ENCODE measurements at places on chromosomes 1 and 21.
A peak's percentile ranks its signal among the peaks of the same experiment; 100 is the strongest.

- no peak for DNase-seq
Observed at GRCh38 chr1:47023268-47024140, at the start of gene CYP4X1. Gene CYP4X1 (plus strand): TSS chr1:47023669. CDS start chr1:47023818, 149 bp downstream.

GRCh38 chr1:81878538-81878937 is 77.8 kb downstream of the ADGRL2 start:
- DNase-seq = no peak

DNA sequence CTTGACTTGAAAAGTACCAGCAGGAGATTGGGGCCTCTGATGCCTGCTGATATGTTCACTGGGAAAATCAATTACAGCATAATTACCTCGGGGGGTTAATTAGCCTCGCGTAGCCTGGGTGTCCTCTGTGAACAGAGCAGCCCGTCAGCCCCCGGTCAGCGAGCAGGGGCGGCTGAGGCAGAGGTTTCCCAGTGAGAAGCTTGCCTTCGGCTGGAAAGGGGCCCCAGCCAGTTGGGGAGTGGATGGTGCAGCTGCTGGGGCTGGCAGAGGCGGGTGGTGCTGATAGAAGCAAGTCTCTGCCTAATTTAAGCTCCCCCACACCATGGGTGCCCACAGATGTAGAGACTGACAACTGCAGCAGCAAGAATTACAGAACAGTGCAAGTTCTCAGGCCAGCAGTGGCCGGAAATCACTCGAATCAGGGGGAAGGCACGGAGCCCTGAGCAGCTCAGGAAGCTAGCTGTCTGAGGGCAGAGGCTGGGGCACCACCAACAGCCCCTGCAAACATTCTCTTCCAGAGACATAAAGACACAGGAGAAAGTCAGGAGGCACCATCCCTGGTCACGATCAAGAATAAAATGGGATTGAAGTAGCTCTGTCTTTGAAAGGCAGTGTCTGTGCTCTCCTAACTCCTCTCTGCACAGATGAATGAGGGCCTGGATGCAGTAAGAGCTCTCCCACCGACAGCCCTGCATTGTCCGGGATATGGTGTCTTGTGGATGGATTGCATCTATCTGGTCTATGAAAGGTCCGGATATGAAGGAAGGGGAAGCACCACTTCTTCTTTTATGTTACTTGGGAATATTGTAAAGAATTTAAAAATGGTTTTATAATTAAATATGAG is 166.5 kb upstream of the CD34 start:
- no peak for DNase-seq

DNA sequence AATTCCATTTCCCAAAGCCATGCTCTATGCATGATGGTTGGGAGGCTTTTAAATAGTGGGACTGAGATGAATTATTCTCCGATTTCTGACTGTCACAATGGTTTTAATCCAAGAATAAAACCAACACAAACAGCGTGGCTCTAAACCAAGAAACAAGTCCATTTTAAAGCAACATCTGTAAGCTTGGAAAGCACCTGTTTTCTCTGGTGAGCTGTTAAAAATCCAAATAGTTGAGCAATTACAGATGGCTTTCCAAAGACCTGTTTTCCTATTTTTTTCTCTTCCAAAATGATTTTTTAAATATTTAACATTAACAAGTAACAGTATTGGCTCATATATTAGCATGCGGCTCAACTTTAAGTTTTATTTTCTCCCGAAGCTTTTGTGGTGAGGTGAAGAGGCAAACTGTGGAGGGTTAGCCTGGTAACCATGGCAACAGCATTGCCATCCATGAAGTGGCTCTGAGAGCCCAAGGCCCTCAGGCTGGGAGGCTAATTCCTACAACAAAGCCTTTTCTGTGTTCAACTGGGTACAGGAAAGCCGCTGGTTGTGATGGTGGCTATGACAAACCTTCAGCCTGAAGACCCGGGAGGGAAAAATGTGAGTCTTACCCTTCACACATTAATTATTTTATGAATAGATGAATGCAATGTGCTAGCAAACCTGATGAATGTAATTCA is 56.7 kb upstream of the B3GALT5 start:
- no peak for DNase-seq

DNA sequence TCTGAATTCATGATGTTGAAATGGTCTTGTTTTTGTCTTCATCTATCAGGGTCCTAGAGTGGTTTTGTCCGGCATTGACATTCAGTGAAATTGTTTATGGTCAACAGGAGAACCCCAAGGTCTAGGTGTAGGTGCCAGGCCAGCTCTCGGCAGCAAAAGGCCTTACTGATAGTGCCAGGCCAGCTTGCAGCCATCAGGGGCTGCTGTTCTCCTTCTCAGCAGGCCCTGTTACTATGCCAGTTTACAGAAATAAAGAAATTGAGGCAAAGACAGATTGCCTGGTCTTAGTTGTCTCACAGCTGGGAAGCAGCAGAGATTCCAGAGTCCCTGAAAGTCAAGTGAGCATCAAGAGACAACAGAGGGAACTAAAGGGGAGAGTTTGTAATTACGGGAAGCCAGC is 12.0 kb downstream of the HMGB4 start:
- no peak for DNase-seq

GRCh38 chr21:42079008-42079938 is 8.2 kb downstream of the UMODL1 start:
- no peak for DNase-seq

GRCh38 chr1:197911857-197912696 is 5.1 kb upstream of the LHX9 start:
- DNase-seq = peak; percentile 23

- no peak for DNase-seq
Observed at GRCh38 chr1:44050261-44050660, 19.0 kb upstream of the SLC6A9 start.

- DNase-seq = peak; percentile 70
Observed at GRCh38 chr1:2073382-2074230, 23.4 kb downstream of the PRKCZ start.

DNA sequence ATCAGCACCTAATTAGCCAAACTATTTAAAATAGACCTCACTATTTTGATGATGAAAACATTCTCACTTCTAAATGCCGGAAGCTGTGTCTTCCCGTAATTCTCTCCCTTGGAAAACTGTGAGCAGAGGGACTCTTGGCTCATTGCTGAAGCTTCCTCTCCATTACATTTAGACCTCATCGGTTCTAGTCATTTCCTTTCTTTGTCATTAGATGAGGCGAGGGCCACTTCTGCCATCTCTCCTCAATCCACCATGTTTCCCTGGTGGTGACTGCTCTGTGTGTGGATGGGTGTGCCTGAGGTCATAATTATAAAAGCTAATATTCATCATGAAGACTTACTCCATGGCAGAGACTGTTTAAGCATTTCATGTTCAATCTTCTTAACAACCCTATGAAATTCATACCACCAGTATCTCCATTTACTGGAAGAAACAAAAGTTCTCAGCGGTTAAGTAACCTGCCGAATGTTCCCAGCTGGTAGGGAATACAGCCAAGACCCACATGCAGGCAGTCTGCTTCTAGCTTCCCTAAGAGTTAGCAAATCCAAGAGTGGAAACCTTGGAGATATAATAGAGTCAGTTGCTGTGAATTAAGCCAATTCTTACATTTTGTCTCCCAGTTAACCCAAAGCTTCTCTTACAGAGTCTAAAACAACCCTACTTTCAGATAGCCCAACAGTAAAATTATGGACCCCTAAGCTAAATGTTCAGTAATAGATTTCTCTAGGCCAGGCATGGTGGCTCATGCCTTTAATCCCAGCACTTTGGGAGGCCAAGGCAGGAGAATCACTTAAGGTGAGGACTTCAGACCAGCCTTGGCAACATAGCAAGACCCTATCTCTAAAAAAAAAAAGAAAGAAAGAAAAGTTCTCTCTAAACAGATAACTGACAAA is 156.2 kb downstream of the ZBTB18 start:
- DNase-seq = no peak

DNA sequence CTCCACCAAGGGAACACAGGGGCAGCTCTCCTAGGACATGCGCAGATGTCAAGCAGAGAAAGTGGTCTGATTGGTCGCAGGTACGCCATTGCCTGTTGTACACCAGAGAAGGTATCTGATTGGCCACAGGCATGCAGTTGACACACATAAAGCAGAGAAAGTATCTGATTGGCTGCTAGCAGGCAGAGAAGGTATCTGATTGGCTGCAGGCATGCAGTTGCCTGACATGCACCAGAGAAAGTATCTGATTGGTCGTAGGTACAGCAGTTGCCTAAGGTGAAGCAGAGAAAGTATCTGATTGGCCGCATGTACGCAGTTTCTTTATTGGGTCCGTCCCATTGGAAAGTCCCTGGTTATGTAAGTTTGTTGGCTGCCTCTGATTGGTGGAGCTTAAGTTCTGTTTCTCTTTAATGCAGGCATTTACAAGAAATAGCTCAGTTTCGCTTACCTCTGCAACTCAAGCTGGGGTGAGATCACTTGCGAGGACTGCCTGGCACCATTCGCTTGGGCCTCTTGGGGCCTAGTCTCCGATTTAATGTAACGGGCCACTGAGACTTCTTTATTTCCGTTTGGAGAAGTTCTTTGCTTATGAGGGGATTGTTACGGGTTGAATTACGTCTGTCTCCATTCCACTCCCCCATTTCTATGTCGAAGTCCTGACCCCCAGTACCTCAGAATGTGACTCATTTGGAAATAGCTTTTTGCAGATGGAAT is 74.2 kb downstream of the SIK1 start:
- peak; percentile 41 for DNase-seq

DNA sequence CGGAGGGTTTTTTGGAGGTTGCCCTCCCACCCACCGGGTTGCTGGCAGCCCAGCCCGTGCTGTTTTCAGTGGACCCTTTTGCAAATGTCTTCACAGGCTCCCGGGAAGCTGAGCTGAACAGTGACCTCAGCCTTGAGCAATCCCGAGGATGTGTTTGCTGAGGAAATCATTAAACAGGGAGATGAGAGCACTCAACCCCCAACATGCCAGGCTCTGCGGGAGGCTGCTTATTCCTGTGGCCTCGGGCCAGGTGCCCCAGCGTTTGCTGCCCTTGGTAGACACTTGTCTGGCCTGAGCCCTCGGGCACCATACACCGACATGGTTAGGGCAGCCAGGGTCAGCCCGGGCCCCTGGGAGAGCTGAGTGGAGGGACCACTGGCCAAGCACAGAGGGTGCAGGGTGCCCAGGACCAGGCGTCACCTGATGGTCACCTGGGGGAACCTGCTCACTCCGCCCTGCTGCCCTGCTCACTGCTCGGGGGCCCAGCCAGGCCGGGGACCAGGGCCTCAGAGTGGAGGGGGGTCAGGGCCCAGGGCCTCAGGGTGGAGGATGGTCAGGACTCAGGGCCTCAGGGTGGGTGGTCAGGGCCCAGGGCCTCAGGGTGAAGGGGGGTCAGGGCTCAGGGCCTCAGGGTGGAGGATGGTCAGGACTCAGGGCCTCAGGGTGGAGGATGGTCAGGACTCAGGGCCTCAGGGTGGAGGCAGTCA is 42.5 kb upstream of the POFUT2 start:
- peak; percentile 98 for DNase-seq

DNA sequence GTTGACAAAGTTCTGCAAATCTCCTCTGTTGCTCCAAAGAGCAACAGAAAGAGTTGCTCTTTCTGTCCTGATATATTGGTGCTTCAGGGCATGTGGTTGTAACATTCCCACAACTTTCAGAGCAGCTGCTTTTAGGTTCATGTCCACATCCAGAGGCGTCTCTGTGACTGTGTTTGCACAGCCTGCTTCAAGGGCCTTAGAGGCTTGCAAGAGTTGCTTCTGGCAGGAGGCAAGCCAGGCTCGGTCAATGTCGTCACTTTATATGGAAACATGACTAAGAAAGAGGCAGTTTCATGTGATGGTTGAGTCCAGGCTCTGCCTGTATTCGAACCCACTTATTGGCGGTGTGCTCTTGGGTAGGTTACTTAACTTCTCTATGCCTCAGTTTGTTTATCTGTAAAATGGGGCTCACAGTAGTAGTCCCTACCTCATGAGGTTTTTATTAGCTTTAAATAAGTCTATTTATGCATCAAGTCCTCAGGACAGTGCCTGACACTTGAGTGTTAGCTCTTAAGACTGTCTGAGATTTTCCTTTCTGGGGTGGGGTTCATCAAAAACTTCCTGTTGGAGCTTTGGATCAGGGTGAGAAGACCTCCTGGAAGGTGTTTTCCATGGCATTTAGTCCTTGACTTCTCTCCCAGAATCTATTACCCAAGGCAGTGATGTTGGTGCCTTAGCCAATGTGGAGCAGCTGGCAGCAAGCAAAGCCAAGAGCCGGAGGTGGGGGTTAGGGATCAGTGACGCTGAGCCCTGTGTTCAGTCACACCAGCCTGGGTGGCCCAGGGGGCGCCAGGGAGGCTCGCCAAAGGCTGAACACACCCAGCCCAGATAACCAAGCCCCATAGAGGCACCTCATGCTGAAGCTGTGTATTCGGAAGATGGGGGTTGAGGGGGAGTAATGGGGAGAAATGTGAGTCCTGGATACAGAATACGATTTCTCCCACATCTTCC is 18.9 kb downstream of the LHX4 start:
- no peak for DNase-seq

DNA sequence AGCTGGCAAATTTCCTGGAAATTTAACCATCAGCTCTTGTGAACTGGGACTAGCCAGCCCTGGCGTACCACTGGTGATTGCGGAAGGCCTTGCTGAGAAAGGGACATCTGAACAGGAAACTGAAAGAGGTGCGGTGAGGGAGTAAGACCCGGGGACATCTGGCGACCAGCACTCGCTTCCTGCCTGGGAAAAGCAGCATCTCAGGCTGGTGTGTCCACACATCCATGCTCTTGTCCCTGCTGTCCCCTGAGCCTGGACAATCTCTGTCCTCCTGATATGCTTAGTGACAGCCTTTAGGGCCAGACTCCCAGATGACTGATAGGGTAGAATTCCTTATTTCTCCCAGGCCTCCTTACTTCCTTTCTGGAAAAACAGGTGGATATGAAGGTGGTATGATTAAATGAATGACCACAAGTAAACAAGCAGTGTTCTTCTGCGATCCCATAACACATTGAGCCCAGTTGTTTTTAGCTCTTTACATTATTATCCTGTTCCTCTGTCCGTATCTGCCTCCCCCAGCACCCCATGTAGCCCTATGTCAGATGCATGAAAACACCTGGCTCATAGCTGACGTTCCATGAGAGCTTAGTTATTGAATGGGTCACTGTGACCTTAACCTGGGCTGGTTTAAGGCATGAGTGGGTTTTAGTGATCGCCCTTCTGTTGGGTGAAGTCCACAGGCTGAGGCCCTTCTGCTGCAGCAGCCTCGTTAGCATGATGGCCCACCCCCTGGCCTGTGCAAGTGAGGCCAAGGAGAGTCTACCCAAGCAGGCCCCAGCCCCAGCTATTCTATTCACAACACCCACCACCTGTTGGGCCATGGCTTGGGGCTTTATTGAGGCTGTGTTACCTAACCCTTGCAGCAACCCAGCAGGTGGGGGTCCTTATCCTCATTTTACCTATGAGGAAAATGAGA is 76.1 kb upstream of the GADD45A start:
- DNase-seq = peak; percentile 13

- DNase-seq = no peak
Observed at GRCh38 chr1:40784141-40784770, 669 bp downstream of the KCNQ4 start.

GRCh38 chr1:113787663-113788062 is 24.6 kb downstream of the RSBN1 start:
- DNase-seq = no peak

DNA sequence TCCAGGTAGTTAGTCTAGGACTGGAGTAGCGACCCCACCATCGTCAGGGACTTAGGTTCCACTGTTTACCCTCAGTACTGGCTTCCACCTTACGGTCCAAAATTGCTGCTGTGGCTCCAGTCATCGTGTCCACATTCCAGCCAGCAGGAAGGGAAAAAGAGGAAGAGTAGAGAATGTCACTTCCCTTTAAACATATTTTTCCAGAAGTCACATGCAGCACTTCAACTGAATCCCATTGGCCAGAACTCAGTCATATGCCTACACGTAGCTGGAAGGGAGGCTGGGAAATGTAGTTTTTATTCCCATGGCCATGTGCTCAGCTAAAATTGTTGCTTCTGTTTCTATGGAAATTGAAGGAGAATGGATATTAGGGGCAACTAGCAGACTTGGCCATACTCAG is 84.1 kb upstream of the SELENON start:
- DNase-seq = peak; percentile 39
